ENCODE measurements at places on chromosomes 5 and 9.

- no peak for DNase-seq
These were observed 41.1 kb downstream of the CSNK1A1 start for GRCh38 chr5:149510136-149510535.

DNA sequence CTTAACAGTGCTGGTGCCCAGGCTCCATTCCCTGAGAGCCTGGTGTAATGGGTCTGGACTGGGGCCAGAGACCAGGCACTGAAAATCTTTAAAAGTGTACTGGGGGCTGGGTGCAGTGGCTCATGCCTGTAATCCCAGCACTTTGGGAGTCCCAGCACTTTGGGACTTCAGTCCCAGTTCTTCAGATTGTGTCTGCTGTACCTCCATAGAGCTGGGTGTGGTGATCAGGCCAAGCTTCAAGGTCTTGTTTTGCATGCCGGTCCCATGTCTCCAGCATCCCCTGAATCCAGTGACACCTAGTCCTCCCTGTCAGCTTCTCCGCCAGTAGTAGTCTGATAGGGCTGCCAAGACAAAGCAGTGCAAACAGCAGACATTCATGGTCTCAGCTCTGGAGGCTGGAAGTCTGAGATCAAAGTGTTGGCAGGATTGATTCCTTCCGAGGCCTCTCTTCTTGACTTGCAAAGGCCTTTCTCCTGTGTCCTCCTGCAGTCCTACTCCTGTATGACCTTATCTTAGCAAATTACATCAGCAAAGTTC, 108.2 kb downstream of the SYK start:
- no peak for DNase-seq

DNA sequence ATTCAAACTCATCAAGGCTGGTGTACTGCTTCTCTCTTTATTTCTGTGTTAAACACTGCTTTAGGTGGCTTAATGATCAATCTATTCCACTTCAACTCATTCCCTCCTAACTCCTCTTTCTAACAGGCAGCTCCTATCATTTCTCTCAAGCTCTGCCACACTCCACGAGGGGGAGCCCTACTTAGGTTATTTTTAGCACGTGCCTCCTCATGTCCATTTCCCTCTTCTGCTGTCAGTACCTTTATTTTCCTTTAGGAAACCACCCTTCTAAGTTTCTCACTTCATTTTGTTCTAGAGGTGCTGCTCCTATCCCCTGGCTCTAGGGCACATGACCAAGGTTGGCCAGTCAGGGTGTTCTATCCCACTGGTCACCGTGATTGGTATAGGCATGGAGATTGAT, 6.7 kb upstream of the BRINP1 start:
- peak; percentile 32 for DNase-seq

DNA sequence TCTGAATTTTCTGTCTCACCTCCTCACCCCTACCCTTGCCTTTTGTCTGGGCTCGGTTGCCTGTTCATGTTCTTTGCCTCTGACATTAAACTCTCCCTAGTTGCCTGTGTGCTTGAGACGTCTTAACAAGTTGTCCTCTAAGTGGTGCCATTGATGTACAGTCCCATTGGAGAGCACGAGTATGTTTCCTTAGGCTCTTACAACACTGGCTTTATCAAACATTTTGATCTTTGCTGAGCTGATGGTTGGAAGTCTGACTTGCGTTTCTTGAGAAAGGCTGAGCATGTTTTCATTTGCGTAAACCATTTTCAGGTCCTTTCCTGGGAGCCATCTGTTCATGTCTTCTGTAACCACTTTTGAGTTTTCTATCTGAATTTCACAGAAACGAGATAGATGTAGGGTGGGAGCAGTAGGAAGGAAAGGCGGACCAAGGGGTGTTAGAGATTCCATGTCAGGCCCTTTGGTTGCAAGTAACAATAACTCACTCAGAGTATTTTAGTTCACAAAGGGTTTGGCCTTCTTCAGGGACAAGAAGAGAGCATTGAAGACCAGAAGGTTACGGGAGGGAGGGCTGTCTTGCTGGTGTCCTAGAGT, 35.4 kb downstream of the OTULIN start:
- no peak for DNase-seq

DNA sequence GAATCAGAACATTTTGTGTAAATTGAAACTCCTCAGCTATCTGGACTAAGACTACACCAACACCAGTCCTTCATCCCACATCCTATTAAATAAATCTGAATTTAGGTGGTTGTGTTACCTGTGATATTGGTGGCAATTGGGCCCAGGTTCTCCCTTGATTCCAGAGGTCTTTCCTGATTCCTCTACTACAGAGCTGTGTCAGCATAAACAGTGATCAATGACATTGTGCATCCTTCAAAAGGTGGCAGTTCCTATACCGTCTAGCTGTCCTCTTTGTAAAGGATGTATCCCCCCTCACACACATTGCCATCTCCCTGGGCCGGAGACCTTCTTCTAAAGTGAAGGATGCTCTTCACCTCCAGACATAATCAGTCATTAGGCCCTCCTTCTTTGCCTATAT, 239.2 kb downstream of the FAM114A2 start:
- DNase-seq = no peak

DNA sequence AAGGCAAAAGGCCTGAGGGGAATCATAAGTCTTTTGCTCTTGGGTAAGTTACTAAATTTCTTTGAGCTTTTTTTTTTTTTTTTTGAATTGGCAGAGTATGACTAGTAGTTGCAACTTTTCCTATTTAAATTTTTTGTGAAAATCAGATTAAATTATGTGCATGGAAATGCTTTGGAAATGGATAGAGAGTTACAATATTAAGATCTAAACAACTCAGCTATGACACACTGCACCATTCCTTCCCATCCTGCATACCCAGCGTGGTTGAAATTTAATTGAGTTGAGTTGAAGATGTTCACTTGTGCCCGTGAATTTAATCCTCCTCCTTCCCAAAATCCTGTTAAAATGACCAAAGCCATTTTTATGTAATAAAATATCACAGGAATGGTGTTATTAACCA, 296.4 kb downstream of the ACTL7B start:
- DNase-seq = no peak

- no peak for DNase-seq
These were observed 401.3 kb upstream of the DAB2 start for GRCh38 chr5:39826051-39826450.

DNA sequence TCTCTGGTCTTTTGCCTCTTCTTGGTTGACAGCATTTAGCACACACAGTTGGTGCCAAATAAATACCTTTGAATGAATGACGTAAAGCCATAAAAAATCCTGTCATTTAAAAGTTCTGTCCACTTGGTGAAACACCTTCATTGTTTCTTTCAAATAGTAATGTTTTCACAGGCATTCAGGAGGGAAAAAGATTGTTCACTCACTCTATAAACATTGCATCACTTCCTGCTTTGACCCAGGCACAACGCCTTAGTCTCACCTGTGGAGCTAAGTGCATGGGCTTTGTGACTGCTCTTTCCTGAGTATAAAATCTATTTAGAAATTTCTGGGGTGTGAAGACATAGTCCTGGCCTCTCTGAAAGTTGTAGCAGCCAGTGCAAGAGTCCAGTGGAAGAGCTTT, 88.9 kb upstream of the CXCL14 start:
- no peak for DNase-seq

GRCh38 chr5:172178301-172178987, 9.6 kb downstream of the STK10 start:
- DNase-seq = no peak

DNA sequence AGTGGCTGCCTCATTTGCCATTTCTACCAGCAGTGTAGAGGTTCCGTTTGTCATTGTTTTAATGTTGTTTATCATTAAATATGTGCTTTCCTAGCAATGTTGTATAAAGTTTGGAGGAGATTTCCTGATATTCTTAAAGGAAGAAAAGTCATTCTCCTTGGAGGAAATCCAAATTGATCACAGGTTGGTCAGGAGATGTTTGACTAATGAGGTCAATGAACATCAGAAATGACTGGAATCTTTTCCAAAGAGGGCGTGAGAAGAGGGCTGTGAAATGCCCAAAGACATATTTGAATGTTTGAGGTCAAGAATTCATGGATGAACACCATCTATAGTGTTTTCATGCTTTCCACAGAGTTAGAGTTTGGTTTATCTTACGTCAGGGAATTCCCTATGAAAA, 471.3 kb downstream of the MAT2B start:
- DNase-seq = no peak

DNA sequence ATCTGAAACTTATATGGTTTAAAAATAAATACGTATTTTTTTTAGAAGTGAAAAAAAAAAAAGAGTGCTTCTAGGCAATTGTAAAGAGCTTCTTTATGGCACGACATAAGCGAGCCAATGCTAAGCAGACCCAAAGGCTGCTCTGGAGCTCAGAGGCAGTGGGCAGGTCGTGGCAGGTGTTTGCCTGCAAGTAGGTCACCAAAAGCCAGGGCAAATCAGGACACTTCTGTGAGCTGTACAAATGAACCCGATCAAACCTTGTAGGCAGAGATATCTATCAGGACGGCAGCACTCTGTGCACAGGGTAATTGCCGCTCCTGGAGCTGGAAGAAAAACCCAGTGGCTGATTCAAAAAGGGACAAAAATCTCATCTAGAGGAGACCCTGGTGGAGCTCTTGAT, 75.9 kb downstream of the IRX2 start:
- no peak for DNase-seq

DNA sequence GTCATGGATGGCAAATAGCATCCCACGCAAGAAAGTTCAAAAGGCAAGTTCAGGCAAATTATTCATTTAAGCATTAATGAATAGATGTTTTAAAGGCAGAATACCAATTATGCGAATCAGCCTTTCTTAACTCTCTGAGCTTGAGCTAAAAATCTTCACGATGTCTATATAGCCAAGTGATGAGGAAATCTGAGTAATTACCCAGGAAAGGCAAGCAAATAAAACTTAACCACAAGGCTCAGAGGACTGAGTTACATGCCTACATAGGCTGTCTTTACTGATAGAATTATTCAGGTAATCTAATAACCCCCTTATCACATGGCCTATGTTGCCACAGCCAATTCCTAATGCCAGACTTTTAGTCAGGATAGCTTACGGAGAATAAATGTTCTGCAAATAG, 120.8 kb upstream of the MTAP start:
- no peak for DNase-seq

DNA sequence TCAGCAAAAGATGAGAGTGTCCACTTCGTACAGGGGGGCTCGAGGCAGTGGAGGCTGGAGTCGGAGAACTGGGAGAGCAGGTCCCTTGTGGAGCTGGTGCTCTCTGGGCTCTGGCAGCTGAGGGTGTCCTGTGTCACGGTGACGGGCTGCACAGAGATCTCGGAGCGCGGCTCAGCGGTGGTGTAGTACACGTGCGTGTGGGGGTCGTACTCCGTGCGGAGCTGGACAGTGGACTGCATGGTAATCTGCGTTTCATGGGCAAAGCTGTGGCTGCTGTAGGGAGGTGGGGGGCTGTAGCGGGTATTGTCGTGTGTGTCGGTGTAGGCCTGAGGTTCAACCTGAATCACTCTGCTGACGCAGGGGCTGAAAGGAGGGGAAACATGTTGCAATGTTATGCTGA, 48.0 kb downstream of the PTCH1 start:
- no peak for DNase-seq

- DNase-seq = no peak
These were observed 151.2 kb upstream of the RUSC2 start for GRCh38 chr9:35338561-35339274.

- no peak for DNase-seq
These were observed 57.7 kb upstream of the SHB start for GRCh38 chr9:38126730-38127129.

DNA sequence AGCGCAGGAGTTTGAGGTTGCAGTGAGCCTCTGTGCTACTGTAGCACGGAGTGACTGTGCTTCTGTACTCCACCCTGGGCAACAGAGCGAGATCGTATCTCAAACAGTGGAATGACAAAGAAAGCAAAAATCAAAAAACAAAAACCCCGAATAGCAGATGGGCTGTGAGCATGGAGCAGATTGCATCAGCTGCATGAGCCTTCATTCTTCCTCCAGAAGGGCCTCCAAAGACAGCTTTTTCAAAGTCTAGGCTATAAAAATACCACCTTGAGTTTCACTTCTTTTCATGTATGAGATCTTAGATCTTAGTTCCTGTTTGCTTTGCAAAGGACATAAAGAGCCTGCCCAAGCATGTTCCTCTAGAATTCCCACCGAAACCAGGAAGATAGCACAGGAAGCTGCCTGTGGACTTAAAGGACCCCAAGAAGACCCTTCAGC, 15.0 kb upstream of the HSPB3 start:
- DNase-seq = no peak

- DNase-seq = no peak
These were observed 591.4 kb downstream of the CCDC171 start for GRCh38 chr9:16143947-16144890.

GRCh38 chr9:69122549-69123141, 51.4 kb upstream of the TJP2 start:
- peak; percentile 43 for DNase-seq

DNA sequence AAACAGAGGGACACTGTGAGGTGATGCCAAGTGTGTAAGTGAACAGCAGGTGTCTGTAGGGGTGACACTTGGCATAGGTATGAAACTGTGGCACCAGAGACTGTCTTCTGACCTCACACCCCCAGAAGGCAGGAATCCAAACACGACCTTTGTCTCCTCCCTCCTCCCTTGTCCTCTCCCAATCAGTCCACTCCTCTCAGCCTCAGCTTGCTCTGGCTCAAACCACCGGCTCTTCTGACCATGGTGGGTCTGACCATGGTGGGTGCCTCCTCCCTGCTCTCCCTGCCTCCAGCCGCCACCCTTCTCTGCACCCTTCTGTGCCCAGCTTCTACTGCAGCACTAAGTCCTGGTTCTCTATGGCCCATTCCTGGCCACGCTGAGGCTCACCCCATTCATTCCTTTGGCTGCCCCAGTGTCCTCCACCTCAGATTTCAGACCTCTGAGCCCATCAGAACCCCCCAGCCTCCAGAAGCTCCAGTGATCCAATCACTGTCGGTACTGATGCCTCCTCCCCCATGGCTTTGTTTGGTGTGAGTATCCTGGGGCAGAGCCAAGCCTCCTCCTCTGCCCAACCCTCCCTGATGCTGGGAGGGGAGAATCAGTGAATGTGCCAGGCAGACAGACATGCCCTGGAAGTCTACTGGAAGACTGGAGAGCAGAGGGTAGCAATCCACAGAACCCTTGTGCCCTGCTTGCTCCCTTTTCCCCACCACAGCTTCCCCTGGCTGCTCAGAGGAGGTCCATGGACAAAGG, 1.7 kb upstream of the ARID3C start:
- DNase-seq = no peak

- no peak for DNase-seq
These were observed 4.1 kb downstream of the NDUFS6 start for GRCh38 chr5:1805326-1805725.

DNA sequence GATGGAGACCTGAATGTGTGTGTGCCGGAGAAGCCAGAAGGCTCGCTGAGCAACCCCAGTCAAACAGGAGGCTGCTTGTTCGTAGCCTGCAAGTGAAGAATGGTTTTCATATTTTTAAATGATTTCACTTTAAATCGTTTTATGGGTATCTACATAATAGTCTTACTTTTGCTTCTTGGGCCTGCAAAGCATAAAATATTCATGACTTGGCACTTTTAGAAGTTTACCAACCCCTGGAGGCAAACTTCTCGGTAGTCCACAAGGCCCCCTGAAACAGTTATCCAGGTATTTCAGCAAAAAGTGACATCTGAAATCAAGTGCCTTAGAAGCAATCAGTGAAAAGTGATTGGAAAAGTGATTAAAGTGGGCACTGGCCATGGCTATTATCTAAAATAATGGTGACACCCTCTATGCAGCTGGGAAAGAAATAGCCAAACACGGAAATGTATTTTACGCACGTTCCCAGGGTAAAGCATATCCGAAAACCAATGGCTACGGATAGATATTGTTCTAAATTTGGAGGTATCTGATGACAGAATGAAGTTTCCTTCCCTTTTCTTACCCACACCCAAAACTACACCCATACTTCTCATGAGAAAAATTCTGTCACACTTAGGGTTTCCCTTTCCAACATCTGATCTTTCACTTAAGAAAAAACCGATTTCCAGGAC, 39.0 kb downstream of the RAPGEF1 start:
- no peak for DNase-seq

GRCh38 chr9:28718226-28718625, 1144.9 kb upstream of the C9orf72 start:
- no peak for DNase-seq
